Stimulated activated CD4-positive, alpha-beta T cell treated with anti-CD3 and anti-CD28 coated beads, Interleukin-15, amount 100 ng/mL, for 1 hour (primary cell): ENCODE measurements at places on chromosomes 12 and 14.

DNA sequence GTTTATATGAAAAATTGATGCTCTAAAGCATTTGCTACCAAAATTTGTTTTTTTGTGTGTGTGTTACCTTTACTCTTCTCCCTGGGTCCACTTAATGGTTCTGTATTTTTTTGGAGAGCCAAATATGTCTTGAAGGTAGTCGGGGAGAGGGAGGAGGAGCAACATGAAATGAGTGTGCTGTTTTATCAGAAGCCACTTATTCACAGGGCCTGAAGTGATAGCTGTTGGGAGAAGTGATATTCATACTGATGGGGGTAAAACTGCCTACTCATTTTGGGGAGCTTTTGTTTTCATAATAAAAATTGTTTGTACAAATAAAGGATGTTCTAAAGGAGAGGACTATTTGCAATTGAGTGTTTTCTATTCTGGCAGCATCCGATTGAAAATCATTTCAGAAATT is 29.2 kb downstream of the CRADD start:
- DNase-seq: no peak

GRCh38 chr14:101031721-101032120 is 128.2 kb upstream of the RTL1 start:
- DNase-seq: no peak

DNA sequence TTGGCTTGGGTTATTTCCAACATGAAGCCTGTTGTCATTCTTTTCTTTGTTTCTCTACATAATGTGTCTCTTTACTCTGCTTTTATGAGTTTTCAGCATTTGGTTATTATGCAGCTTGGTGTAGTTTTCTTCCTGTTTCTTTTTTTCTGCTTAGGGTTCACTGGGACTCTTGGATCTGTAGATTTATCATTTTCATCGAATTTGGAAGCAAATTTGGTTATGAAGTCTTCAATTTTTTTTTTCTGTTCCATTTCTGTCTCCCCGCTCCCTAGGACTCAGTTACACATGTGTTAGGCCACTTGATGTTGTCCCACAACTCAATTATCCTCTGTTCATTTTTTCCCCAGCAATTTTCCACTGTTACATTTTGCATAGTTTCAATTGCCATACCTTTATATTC is 13.8 kb upstream of the BEGAIN start:
- no peak for DNase-seq

DNA sequence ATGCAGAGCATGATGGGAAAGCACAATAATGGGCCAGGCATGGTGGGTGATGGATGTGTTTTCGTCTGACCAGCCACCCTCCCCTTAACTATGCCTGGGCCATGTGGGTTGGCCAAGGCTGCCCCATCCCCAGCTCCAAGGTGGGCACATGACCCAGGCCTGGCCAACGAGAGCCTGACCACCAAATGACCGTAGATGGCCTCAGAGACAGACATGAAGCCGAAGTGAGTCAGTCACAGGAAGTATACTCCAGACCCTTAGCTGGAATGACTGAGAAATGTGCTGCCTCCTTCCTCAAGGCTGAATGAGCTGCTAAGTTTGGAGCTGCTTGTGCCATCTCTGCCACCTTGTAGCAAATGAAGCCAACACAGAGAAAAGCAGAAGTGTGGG is 233.6 kb downstream of the BCL11B start:
- no peak for DNase-seq

DNA sequence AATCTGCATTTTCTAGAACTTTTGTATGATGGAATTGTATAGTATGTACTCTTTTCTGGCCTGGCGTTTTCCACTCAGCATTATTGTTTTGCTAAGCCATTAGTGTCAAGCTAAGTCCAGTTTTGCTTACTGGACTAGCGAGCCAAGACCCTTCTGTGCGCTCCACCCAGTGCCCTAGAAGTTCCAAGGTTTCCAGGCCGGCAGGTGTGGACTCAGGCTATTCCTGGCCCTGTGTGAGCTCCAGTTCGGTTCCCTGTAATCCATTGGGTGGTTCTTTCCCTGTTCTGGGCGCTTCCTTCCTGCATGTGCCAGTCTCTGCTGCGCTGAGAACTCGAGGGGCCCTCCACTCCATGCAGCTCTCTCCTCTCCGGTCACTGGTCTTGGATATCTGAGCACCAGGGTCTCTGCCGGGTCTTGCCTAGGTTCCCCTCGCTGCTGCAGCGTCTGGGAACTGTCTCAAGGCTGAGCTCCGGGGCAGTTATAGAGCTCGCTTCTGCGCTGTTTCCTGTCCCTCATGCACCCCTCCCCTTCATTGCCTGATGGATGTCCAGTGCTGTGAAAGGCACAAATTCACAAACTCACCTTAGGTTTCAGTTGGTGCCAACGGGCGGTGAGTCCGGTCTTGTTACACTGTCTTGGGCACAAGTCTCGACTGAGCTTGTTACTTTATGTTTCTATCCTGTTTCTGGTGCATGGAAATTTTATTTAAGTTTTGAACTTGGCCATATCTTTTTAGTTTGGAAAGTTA is 100.8 kb downstream of the ADGRD1 start:
- no peak for DNase-seq

DNA sequence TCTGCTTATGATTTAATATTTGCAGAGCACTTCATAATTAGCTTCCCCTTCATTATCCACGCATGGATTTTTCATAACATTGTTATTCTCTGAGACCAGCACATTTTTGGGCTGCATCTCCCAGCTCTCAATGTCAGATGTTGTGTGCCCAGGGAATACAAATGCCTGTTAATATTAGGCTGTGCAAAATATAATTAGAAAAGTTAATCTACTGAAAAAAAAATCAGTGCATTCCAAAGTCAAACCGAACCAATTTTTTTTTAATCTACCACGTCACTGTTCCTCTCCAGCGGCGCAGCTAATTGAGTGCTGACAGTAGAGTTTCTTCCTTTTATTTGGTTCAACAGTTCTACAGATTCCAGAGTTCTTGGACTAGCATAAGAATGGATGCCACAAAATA is 191.0 kb upstream of the RGS6 start:
- DNase-seq: no peak

GRCh38 chr12:77751939-77752338 is 78.8 kb upstream of the NAV3 start:
- no peak for DNase-seq

GRCh38 chr12:89472508-89472907 is 52.1 kb downstream of the GALNT4 start:
- DNase-seq: no peak

DNA sequence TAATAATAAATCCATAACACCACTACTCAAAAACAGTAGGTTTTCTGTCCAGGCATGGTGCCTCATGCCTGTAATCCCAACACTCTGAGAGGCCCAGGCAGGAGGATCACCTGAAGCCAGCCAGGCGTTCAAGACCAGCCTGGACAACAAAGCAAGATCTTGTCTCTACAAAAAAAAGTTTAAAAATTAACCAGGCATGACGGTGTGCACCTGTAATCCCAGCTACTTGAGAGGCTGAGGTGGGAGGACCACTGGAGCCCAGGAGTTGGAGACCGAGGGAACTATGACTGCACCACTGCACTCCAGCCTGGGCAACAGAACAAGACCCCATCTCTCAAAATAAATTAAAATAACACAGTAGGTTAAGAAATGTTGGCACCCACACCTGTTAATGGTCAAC is 44.5 kb upstream of the AP4S1 start:
- no peak for DNase-seq

- no peak for DNase-seq
These were observed 111.2 kb downstream of the MED13L start for GRCh38 chr12:116166306-116166705.

GRCh38 chr14:72666610-72667009 is 227.3 kb downstream of the DPF3 start:
- DNase-seq: no peak

GRCh38 chr12:29731591-29731990 is 52.2 kb downstream of the TMTC1 start:
- DNase-seq: no peak

DNA sequence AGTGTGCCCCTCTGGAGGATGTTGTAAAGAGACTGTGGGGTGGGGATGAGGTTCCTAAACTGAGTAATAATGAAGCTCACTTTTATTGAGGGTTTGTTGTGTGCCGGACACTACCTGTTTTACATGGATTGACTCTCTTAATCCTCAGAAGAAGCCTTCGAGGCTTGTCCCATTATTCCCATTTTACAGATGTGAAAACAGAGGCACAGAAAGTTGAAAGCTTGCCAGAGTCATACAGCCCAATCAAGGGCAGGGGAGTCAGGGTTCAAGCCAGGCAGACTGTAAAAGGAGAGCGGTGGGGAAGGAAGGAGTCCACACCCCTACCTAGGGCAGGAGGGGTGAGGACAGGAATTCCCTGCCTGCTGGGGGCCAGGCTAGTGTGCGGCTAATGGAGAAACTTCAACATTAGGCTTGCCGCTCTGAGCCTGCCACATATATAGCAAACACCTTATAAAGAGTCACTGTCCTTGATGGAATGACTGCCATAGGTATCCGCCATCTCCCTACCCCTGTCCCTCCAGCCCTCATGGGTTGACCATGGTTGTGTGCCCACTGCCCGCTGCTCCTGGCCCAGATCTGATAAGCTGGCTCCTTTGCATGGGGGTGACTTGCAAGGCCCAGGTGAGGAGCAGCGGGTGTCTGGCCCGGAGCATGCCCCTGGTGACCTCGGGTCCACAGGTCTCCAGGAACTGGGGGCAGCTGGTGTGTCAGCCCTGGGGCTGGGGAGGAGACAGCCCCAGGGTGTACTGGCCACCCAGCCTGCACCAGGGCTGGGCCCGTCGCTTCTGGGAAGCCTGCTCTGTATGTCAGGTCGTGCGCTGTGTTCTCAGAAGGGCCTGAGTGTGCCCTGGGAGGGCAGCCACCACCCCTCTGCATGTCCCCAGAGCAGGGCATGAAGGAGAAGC is 12.2 kb downstream of the ORAI1 start:
- no peak for DNase-seq

DNA sequence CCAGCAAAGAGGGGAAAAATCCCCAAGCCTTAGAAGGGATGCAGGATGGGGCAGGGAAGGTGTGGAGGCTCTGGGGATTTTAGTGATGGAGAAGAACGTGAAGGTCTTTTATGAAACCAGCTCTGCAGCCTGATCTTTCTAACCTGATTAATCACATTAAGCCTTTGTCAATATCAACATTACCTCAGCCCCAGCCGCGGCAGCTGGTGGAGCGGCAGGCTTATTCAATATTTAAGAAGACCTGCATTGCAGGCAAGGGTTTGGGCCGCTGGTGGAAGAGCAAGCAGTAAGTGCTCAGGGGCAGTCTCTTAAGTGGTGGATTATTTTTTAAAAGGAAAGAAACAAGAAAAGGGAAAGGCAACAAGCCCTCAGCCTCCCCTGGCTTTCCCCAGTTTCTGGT is 16.6 kb downstream of the RPH3A start:
- no peak for DNase-seq

GRCh38 chr12:49818241-49818895 is 9.8 kb downstream of the NCKAP5L start:
- DNase-seq: no peak

GRCh38 chr14:88209273-88209672 is 113.8 kb downstream of the KCNK10 start:
- no peak for DNase-seq
